Thoracic aorta (tissue), 2 donors: ENCODE measurements at places on chromosomes 1 and 21. TPM values are rescaled to one million over a fixed set of nuclear protein-coding genes. Genes with fewer than 3 reads are reported as not detected.

Gene ZBTB17
- total RNA-seq = 46.5 TPM

Gene KCNJ9
- total RNA-seq = 0.95 TPM

Gene SPRR2B
- not detected for total RNA-seq

Gene LRRC41
- total RNA-seq = 76.2 TPM

Gene SLC5A9
- total RNA-seq = not detected

Gene ADGRL2
- 67.2 TPM for total RNA-seq

Gene IPP
- total RNA-seq = 10.2 TPM

Gene AGTRAP
- 44.1 TPM for total RNA-seq

Gene NVL
- total RNA-seq = 11.6 TPM

Gene LCE2C
- not detected for total RNA-seq

Gene IFI16
- total RNA-seq = 65.4 TPM

Gene ALX3
- not detected for total RNA-seq

Gene COL16A1
- total RNA-seq = 183 TPM

Gene ABCB10
- total RNA-seq = 27.7 TPM

Gene BMP8B
- 0.27 TPM for total RNA-seq

Gene C21orf58
- 0.81 TPM for total RNA-seq

Gene LMNA
- total RNA-seq = 740 TPM

Gene LMOD1
- 638 TPM for total RNA-seq

Gene TEDDM1
- total RNA-seq = not detected

Gene MTF1
- 9.3 TPM for total RNA-seq

Gene LCE1A
- not detected for total RNA-seq
